Mammary epithelial cell (primary cell): ENCODE measurements at places on chromosomes 2 and 18. TPM values are rescaled to one million over a fixed set of nuclear protein-coding genes. Genes with fewer than 3 reads are reported as not detected.

- DNase-seq, result peak; percentile 41
These were observed 2.4 kb downstream of the CYP26B1 start for GRCh38 chr2:72145289-72145657.

DNA sequence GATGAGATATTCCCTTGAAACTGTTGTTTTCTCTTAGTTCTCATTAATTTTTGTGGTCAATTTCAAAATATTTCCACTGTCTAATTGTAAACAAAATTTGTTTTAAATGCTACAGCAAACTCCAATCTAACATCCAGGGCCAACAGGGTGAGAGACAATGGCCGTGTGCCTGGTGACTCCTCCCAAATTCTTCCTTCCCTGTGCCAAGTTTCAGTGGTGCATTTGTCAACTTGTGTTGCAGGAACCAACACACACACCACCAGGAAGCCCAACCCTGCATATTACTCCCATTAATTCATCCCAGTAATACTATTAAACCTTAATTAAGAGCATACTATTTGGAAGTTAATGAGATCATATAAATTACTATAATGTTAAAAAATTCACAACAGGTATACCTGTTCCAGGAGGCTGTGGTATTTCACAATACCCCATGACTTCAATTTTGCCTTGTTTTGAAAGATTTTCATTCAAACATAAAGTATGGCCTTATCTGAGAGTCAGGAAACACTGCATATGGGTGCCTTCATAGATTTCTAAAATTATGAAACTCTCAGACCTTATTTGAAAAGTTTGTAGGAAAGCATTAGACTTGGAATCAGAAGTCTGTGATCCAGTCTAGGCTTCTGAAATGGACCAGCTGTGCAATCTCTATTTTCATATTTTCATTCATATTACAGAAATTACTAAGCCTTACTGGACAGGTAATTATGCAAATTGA lies 1.1 kb downstream of the SERPINB2 start:
- peak; percentile 55 for DNase-seq

GRCh38 chr2:196277002-196277401 lies 105.6 kb upstream of the STK17B start:
- DNase-seq, result peak; percentile 28

- DNase-seq, result no peak
These were observed 91.8 kb downstream of the PDCL3 start for GRCh38 chr2:100654611-100655010.

DNA sequence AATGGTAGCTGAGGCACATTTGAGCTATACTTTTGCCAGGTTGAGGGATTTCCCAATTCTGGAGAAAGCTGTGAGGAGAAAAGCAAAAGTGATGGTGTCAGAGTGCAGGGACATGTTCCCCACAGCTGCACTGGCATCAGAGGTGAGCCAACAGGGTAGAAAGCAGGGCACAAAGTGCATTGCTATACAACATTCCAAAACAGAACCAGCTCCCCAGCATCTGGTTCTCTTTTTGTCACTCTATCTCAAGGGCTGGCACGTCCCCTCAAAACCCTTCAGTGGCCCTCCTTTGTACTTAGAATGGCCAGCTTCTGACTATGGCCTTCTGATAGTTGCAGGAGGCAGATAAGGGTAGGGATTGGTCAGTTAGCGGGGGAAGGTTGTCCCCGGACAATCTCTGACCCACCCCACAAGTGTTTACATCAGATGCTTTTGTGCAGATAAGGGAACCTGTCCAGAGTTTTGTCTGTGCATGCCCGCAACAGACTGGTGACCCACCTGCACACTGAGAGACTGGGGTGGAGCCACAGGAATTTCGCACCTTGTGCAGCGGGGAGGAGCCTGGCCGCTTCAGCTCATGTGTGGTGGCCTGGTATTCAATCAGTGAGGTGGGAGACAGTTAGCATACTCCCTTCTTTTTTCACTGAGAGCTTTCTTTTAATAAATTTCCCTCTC lies 31.0 kb upstream of the TMEM17 start:
- no peak for DNase-seq

Gene ASB18
- not detected for polyA plus RNA-seq

Gene GALNT13
- polyA plus RNA-seq, result not detected
